ENCODE measurements at places on chromosomes 7 and 10.

DNA sequence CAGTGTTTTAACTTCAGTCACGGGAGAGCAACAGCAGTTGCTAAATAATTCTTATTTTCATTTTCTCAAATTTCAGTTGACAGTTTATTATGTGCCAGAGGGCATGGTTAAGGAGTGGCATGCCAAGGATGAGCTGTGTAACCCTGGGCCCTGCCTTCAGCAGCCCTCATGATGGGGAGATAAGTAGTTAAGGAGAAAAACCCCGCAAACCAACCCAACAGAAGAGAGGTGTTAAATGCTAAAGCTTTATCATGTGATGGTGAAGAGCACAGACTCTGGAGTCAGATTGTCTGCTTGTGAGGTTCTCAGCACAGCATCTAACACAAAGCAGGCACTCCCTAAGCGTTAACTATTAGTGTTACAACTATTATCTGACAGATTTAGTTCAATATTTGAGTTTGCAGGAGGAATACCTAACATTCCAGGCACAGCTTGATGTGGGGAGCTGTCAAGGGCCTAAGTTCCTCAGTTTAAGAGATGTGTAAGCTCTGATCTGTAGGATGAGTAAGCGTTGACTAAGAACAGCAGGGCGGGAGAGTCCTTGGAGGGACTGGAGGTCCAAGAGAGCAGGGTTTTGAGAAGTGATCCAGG, 29.6 kb downstream of the STAM start:
- DNase-seq = no peak

- no peak for DNase-seq
Measured at GRCh38 chr7:116528008-116528789, 3.4 kb downstream of the CAV1 start.

GRCh38 chr10:3776796-3777571, 8.0 kb downstream of the KLF6 start:
- no peak for DNase-seq

GRCh38 chr7:91358303-91358702, 94.1 kb downstream of the FZD1 start:
- DNase-seq = no peak

DNA sequence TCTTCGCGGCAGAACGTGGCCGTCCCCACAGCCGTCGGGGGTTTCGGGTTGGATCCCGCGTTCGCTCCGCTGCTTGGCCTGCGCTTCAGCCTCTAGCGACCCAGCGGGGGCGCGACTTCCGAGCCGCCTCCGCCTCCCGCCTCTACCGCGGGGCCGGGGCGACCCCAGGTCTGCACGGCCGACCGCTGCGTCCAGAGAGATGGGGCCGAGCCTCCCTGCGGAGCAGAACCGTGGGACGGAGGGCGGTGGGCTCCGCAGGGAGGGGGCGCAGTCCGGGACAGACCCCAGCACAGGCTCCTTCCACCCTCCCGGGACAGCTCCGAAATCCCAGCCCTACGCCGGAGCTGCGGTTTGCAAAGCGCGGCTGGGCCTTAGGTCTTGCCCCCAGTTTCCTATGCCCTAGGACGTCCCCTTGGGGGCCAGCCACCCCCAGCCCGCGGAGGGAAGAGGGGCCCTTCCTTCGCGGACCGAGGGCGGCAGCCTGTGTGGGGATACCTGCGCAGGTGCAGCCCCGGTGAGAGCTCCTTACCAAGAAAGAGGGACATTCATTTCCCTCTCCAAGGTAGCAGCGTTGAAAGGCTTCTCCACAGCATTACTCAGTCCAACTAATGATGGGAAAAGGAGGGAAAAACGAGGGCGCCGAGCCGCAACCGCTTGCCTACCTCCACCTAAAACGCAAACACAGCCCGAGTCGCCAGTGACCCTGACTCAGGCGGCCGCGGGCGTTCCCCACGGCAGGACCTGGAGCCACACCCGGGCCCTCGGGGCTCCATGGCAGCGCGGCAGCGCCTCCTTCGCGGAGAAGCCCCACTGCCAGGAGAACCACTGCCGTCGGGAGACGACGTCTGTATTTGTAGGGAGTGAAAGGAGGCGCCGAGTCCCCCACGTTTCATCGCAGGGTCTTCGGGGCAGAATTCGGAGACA, 115.7 kb downstream of the BMS1 start:
- DNase-seq = no peak

GRCh38 chr7:145868935-145869334, 247.7 kb upstream of the CNTNAP2 start:
- no peak for DNase-seq

DNA sequence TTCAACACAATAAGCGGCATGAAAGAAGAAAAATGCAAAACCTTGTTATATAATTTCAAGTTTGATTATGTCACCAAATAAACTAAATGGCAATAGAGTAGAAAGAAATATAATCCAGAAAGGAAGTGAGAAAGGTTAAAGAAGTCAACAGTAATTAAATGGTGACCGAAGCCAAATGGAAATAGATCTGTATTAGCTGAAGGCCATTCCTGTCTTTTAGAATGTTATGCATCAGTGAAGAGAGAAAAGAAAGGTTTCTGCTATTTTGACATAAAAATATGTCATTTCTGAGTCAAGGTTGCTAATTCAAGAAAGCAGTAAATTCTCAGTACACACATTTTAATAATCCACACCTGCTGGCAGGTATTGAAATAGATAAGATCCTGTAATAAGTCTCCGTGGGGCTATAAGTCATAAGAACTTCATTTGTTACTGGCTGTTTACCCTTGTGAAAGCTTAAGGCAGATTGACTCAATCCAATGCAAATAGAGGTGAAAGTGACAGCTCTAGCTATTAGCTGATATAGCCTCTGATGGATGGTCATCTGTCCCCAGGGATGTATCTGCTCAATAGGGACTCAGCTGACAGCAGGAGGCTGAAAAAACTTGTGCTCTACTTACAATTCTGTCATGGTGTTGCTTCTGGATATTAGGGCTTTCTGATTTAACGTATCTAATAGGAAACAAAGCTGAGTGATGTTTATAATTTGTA, 152.1 kb downstream of the FZD1 start:
- no peak for DNase-seq

DNA sequence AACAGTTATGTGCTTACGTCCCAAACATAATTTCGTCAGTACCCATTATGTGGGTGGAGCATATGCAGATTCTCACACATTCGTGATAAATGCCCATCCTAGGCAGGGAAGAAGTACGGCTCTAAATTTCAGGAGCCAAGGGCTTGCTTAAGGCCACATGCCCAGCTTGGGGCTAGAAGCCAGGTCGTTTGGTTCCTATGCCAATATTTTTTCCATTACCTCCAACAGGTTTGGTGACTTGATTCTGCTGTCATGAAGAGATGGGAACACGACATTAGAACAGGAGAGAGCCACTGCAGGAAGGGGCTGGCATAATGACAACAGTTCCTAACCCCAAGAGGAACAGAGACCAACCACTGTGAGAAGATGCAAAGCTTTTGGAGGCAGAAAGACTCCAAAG, 85.1 kb downstream of the HIPK2 start:
- DNase-seq = no peak

GRCh38 chr10:121288011-121288410, 310.2 kb downstream of the FGFR2 start:
- no peak for DNase-seq

- no peak for DNase-seq
Measured at GRCh38 chr7:76515999-76516443, 5.7 kb downstream of the UPK3B start.

DNA sequence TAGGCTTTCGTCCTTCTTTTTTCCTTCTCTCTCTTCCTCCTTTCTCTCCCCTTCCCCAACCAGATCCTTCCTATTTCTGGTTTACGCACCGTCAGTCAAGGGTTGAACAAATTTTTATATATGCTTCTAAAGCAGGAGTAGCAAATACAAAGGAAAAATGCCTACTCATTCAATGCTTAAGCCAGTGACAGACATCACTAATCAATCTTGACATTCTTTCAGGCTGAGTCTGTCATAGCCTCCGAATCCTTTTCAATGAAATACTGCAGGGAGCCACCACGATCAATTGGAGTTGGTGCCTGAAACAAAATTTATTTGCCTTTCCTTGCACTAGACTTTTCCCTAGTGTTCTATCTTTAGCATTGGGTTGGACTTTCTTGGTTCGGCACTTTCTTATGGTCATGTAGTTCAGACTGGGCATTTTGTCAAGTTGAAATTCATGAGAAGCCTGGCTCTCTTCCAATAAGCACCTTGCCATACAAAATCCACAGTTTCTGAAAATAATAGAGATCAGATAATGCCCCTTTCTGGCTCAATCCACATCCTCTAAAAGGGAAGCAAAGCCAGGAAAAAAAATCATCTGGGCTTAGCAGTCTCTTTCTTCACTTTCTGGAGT, 239.5 kb upstream of the PLXNA4 start:
- DNase-seq = no peak

GRCh38 chr10:61153771-61154170, 209.8 kb upstream of the RHOBTB1 start:
- DNase-seq = no peak

DNA sequence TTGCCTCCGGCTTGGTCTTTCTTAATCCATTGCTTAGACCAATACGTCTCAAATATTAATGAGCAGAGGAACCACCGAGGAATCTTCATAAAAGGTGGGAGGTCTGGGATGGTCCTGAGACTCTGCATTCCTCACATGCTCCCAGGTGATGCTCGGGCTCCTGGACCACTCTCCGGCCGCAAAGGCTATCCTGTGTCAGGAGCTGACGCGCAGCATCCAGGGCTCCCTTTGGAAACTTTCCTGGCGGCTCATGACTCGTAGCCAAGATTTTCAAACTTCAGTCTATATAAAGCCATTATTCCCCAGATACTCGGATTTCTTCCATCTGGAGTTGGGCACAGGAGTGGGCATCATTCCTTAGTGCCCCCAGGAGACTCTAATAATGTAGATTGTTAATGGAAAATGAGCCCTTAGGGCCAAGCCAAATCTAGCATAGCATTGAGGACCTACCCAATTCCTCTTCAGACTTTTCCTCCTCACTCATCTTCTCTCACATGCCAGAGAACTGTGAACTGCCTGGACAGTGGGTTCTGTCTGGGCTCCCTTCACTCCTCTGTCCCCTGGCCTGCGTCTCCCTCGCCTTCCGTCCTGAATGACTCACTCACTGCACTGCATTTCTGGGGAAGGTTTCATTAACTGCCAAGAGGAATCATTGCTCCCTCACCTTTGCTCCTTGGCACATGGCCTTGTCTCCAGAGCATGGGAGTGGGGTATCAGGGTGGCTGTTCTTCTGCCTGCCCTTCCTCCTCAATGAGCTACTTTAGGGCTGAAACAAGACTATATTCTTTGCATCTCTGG, 89.3 kb downstream of the MKI67 start:
- no peak for DNase-seq

GRCh38 chr10:120195984-120196712, 260.9 kb upstream of the PLPP4 start:
- no peak for DNase-seq

- no peak for DNase-seq
Measured at GRCh38 chr7:714251-714671, 12.2 kb upstream of the DNAAF5 start.

DNA sequence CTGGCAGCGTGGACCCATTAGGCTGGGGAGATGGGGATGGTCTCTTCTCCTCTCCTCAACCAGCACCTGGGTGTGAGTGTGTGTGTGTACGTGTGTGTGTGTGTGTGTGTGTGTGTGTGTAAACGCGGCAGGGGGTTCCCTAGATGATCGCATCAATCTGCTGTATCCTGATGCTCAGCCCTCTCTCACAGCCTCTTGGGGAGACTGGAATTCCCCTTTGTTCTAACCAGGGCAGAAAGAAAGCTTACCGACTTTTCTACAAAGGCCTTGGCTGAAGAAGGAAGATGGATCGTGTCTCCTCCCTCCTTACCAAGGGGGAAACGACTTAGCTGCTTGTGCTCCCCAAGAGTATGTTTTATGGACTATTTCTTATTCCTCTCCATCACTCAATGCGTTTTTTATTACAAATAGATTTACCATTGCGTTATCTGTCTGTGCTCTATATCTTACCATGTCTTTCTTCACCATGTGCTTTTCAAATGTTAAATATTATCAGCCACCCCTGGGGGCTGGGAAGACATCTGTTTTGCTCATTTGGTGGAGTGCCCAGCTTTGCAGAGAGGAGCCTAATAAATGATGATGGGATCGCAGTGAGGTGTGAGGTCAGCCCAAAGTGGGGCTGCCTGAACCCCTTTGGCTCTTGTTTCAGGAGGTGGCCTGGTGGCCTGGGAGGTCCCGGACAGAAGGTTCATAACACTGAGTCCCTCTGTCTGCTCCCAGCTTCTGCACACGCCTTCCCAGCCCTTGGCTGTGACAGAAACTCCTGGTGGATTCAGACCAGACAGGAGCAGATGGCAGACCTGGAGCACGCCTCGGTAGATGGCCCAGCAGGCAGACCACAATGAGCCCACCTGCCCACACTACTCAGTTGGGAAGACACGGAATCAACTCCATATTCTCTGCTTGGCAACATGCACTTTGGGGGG, 262.0 kb downstream of the PRPF18 start:
- DNase-seq = no peak

DNA sequence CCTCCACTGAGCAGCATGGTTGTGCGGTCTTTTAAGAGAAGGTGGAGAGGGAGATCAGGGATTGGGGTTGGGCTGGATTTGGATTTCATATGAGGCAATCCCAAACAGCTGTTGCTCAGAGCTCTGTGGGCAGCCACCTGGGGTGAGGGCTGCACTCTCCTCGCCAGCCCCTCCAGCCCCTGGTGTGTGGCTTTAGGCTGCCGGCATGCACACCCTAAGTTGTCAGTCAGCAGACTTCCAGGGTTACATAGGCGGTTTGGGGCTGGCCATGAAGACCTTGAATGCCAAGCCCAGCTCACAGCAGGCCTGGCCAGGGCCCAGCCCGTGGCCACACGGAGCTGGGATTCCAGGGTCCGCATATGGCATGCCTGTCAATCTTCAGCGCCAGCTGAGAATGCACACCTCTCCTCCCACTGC, 54.8 kb downstream of the ZMIZ1 start:
- no peak for DNase-seq

DNA sequence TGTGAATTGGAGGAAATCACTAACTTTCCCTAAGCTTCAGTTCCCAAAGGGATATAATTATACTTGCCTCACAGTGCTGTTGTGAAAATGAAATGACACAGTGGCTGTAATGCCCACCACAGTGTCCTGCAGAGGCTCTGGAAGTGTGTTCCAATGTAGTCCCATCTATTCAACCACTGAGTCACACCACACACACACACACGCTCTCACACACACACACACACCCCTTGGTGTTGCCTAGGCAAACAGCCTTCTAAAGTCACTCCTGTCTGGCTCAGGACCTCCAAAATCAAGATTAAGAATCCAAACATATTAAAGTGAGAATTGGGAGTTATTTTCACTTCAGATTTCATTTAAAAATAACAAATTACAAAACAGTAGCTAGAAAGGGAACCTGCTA, 73.3 kb downstream of the NRCAM start:
- DNase-seq = no peak

GRCh38 chr7:41503438-41503837, 199.5 kb downstream of the INHBA start:
- no peak for DNase-seq

GRCh38 chr7:140364819-140365218, 33.5 kb downstream of the SLC37A3 start:
- no peak for DNase-seq

DNA sequence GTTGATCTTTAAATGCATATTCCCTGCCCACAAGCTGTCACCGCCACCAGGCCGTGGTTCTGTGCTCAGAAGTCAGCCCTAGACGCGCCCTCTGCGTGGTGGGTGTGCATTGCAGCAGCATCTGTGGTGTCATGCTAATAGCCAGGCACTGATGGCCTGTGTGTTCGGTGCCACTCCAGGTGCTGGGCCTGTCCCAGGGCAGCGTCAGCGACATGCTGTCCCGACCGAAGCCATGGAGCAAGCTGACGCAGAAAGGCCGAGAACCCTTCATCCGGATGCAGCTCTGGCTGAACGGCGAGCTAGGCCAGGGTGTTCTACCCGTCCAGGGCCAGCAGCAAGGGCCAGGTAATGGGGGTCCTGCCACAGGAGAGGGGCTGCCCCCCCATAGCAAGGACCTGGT, 82.5 kb upstream of the SH2B2 start:
- no peak for DNase-seq

Data from progenitor cell of endocrine pancreas (in vitro differentiated cells).